ENCODE measurements at places on chromosomes 7 and 10.
A peak's percentile ranks its signal among the peaks of the same experiment; 100 is the strongest.

DNA sequence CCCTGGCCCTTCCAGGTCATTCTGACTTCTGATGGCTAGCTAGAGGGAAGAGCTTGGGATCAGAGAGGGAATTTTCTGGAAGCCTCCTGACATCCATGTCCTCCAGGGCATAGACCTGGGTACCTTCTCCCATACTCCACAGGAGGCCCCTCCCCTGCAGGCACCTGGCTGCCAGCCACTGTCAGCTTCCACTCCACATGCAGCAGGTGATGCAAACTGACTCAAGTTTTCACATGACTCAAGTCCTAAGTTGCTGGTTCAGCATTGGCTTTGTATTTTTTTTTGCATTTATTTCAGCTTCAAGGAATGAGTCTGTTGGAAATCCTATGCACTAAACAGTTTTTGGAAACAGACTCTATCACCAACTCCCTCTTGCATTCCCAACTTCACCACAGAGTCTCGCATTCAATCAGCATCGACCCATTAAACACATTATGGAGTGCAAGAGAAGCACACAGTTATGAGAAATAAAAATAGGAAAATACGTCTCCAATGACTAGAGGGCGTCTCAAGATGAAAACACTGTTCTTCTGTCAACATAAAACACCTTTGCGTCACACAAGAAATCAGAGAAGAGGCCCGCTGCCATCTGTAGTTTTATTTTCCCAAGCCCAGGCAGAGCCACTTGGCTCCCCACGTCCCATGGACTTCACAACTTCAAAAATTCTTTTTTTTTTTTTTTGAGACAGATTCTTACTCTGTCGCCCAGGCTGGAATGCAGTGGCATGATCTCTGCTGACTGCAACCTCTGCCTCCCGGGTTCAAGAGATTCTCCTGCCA is 362.6 kb upstream of the MGMT start:
- no peak for DNase-seq

DNA sequence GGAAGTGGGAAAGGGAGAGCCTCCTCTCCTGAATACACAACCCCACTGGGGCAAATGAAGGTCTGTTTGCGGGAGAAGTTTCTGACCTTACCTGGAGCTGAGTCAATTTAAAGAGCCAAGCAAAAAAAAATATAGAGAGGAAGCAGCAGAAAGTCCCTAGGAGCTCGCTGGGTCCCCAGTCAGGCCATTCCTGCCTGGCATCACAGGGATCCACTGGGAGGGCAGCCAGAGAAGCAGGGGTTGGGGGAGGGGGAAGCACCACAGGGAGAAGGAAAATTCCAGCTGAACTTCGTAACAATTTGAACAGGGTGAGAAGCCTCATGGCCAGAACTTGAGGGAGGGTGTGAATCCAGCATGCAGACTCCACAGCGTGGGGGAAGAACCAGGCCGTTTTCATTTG is 298.7 kb downstream of the LRRTM3 start:
- no peak for DNase-seq

GRCh38 chr10:8534096-8534495 is 479.6 kb downstream of the GATA3 start:
- no peak for DNase-seq

DNA sequence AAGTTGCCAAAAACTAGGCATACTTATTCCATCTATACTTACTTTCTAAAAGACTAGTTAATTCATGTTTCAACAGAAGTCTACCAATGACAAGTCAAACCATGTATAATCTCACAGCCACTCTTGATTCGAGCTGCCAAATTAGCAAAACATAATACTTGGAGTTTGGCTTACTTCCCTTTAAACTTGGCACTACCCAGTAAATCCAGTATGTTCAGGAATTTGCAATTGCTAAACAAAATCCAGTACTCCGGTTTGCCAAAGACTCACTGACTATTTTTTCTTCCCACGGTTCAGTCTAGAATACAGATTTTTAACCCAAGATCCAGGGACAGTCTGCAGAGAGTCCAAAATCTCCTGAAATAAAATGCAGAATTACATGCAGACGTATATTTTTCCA is 4.6 kb downstream of the OAT start:
- DNase-seq, result no peak

- no peak for DNase-seq
These were observed 142.8 kb downstream of the ADK start for GRCh38 chr10:74293686-74294371.

- no peak for DNase-seq
These were observed 499.1 kb upstream of the PODXL start for GRCh38 chr7:132055336-132056120.

GRCh38 chr10:34113504-34114225 is 701.4 kb downstream of the PARD3 start:
- no peak for DNase-seq

DNA sequence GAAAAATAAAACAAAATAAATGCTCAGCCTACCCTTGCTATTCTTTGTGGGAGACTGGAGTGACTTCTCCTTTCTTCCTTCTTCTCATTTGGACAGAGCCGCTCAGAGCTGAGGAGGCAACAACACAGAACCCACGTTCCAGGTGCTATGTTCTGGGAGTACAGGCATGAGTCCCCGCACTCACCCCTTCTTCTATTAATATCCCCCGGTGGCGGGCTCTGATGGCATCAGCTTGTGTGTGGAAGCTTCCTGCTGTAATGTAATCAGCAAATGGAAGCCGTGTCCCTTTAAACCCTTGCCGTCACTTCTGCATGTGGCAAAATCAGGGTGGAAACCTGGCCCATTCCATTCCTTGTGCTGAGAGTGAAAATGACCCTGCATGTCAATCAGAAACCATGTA is 116.9 kb upstream of the ADARB2 start:
- DNase-seq, result no peak

DNA sequence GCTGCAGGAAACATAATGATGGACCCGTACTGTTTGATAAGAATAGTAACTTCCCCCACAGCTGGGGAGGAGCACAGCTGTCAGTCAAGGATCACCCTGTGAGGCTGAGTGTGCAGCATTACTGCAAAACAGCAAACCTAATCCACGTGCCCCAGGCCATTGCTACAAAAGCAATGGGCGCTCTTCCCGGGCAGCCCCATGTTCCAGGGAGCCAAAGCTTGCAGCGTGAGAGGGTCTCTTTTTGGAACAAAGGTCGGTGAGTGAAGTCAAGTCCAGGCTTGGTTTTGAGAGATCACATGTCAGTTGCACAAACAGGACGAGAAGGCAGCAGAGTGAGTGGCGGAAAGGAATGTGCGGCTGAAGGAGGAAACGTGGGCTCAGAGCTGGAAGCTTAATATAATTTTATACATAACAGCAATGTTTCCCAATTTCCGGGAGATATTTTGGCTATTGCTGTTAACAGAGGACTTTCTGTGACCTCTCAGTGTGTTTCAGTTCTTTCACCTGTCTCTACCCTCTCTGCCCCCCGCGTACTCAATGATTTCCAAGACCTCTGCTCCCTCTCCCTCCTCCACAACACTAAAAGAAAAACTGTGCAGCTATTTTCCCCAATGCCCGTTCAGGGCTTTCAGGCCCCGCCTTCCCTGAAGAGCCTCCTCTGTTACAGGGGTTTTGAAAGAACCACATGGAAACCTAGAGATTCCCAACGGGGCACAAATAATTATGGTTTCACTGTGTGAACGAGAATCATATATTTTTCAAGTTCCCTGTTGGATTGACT is 128.9 kb downstream of the MTPAP start:
- DNase-seq, result no peak

- DNase-seq, result no peak
These were observed 62.7 kb downstream of the LGI1 start for GRCh38 chr10:93820434-93820833.

DNA sequence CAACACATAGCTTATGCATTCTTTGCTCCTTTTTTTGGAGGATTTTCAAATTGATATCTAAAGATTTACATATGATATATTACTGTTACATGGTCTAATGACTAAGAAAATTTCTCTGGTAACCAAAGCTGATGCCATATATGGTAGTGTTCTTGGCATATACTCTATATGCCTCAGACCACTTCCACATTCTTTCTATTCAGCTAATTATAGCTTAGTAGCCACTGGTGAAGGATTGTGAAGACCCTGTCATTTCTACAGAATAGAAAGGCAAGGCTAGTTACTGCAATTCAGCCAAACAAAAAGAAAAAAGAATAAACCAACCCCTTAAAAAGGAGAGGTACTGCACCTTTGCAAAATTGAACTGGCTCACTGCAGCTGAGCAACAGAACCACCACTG is 3.7 kb downstream of the PURB start:
- DNase-seq, result no peak

DNA sequence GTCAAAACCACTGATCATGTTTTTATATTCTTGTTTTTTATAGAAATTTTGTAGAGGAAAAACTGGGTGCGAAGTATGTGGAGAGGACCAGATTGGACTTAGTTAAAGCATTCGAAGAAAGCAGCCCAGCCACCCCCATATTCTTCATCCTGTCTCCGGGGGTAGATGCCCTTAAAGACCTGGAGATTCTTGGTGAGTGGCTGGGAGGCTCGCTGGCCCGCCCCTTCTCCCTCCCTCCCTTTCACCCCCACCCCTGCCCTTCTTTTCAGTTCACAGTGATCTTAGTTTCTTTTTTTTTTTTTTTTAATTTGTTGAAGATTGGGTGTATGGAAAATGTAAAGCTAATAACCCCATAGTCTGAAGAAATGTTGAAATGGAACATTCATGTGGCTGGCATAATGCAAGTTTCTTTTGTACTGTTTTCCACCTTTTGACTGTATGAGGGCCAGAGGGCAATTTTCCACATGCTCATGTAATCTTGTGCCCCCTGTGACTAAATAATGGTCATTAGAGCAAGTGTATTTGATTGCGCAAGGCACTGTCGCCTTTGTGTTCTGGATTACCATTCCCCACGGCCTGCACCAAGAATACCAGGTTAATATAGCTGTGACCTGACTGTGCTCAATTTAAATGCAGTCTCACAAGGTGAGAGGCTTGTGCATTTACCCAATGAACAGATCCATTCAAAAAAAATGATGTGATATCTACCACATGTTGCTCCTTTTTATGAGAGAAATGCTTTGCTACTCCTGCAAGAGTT is 77.7 kb downstream of the CDCA7L start:
- DNase-seq, result no peak

GRCh38 chr10:71266147-71266917 is 52.7 kb upstream of the SLC29A3 start:
- DNase-seq, result no peak

GRCh38 chr7:52518869-52519268 is 516.6 kb upstream of the POM121L12 start:
- no peak for DNase-seq

- DNase-seq, result no peak
These were observed 199.0 kb downstream of the GPR37 start for GRCh38 chr7:124566583-124566982.

GRCh38 chr7:120742372-120742771 is 115.6 kb downstream of the TSPAN12 start:
- DNase-seq, result no peak

- no peak for DNase-seq
These were observed 313.2 kb upstream of the KCND2 start for GRCh38 chr7:119959811-119960210.

DNA sequence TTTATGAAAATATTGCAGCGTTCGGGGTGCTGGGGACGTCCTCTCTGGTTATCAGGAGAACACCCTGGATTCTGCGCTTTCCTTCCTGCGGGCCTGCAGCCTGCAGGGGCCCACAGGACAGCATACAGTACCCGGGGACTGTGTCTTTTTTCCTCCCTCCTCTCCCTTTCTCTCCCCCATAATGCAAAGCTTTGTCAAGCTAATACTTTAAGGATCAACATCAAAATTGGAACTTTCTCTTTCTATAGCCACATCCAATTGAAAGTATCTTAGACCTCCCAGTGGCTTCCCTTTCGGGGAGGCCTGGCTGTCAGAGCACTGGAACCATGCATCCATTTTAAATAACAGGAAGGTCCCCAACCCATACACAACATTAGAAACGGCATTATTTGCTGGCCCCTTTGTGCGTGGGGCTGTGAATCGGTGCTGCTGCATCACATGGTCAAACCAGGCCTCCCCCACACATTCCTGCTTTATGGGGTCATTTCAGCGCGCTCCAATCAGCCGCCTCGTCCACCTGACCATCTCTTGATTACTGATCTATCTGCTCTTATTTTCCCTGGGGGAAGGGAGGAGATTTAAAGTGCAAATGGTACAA is 505.1 kb downstream of the DNAJB6 start:
- no peak for DNase-seq

GRCh38 chr10:130862122-130862521 is 449.4 kb downstream of the TCERG1L start:
- no peak for DNase-seq

- no peak for DNase-seq
These were observed 9.1 kb downstream of the TTYH3 start for GRCh38 chr7:2640846-2641316.

GRCh38 chr7:155643804-155644177 is 670 bp upstream of the RBM33 start:
- DNase-seq, result no peak

- DNase-seq, result no peak
These were observed 186.2 kb upstream of the BMPER start for GRCh38 chr7:33719059-33719581.

- DNase-seq, result no peak
These were observed 183.9 kb downstream of the THSD7A start for GRCh38 chr7:11648101-11648500.

- no peak for DNase-seq
These were observed 700.9 kb downstream of the GRID1 start for GRCh38 chr10:85665681-85666080.

DNA sequence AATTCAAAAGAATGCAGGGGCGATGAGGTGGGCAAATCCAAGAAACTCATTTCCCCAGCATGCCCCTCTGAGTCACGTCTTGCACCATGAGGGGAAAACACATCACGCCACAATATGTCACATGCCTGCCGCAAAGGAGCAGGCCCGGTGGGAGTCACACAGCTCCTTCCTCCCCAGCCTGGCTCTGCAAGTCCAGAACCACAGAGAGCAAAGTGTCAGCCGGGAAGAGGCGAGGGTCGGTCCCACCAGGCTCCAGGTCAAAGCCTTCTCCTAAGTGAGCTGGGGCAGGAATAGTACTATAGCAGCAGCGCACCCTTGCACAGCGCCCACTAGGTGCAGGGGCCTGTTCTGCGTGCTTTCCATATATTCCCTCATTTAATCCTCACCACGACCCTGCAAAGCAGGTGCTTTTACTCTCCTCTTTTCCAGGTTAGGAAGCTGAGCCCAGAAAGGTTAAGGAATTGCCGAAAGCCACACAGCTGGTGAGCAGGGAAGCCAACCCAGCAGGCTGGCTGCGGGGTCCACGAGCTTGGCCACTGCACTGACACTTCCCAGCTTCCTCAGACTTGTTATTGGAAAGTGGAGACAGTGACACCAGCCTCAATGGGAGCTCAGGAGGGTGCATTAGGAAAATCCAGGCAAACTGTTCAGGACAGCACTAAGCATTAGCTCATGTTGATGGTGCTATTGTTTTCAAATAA is 94.0 kb upstream of the ZMIZ1 start:
- DNase-seq, result peak; percentile 31

GRCh38 chr7:155455132-155455693 is 2.7 kb upstream of the EN2 start:
- no peak for DNase-seq

DNA sequence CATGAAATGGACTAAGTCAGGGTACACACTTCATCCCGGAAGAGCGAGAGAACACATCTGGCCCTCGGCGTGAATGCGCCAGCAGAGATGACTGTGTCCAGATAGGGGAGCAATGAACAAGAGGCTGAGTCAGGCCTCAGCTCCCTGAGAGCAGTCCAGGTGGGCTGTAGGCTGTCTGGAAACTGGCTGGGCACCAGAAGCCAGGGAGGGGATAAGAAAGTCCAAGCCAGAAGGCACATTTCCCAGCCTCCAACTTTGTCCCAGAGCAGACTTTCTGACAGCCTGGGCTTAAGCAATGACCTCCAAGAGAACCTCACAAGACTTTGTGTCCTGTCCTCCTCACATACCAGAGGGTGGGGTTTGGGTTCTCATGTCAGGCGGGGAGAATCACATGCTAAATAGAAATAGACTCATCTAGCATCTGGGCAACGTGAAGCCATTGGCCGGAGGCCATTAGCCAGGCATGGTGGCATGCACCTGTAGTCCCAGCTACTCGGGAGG is 157.2 kb downstream of the ARHGAP12 start:
- DNase-seq, result no peak
